ENCODE measurements at places on chromosomes 3 and 15.

GRCh38 chr3:149266736-149267135 lies 45.1 kb upstream of the CP start:
- no peak for DNase-seq

- DNase-seq = no peak
Measured at GRCh38 chr15:44193651-44194322, 1.3 kb downstream of the FRMD5 start.

DNA sequence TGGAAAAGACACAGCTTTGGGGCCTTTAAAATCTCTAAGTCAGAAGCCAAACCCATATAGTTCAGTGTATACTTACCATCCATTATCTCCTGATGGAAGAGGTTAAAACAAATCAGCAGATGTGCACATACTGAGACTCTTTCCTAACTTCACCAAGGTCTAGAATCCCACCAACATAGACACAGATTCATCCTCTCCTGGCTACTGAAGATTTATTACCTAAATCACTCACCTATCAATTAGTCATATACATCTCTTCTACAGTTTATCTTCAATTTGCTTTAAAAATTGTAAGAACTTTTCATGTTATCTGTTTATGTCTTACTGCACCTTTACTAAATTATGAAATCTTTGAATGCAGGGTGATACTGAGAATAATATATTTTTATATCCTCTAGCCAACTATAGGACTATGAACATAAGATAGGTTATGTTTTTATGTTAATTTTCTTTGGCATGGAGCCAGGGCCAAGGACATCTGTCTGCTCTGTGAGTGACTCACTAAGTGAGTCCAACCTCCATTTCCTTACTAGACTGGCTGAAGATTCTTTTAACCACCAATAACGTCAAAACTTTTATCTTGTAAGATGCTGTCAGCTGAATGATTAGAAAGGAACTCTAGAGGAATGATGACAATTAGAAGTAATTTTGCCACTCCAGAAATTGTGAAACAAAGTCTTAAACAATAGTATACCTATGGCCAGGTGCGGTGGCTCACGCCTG lies 397.6 kb downstream of the FOXP1 start:
- DNase-seq = peak; percentile 15

GRCh38 chr15:41848631-41849030 lies 10.0 kb downstream of the PLA2G4B start:
- DNase-seq = no peak

DNA sequence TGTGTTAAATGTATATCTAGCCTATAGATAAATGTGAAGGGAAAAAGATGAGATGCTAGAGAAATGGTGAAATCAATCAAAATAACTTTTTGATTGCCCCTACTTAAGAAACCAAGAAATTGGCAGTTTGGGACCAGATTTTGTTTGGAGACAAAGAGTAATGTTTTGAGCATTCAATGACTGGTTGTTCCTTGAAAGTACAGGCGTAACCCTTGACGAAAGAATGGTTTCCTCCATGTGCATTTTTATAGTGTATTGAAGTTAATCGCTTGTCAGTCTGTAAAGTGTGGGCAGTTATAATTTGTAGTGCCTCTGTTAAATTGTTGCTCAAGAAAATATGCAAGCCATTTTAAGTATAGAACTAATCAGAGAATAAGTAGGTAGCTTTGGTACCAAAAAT lies 1.2 kb downstream of the KIF23 start:
- DNase-seq = no peak

DNA sequence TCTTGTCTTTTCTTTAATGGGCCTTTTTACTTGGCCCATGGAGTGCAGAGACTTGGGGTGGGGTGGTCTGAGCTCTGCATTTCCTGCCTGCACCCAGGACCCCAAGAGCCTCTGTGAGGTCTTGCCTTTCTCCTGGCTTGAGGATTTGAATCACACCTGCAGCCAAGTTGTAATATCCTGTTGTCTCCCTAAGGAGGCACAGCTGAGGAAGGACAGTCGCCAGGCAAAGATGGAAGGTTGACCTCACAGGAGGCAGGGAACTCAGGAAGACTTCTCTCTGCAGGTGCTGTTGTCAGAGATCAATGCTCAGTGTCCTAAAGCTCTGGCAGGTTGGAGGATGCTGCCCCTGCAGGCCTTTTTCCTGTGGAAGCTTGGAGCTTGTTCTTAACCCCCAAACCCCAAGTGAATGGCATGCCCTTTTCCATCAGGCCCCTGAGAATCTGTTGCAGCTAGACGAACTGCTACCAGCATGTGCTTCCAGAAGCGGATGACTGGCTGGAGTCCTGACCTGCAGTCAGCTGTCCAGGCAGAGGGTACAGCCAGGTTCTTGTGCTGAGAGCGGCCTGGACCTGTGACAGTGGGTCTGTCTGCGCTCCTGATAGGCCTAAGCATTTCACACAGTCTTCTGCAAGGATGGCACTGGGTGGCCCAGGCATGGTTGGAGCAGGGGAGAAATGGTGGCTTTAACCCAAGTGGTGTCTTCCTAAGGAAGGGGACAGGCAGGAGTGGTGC lies 120.0 kb downstream of the EEFSEC start:
- no peak for DNase-seq

DNA sequence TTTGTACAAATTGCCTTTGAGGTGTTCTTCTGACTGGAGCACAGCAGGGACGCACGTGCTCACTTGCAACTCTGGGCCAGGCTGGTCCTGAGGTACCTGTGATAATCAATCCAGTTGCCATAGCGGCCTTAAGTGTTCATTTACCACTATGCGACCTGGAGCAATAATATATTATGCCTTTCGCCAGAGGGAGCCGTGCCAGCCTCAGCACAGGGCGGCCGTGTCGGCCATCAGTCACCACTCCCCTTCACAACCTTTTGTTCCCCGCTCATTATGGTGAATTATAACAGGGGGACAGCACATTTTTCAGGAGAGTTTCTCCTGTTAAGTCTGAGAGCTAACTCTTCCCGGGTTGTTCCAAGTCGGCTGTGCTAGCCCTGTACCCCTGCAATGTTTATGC lies 289.7 kb downstream of the RORA start:
- no peak for DNase-seq

- no peak for DNase-seq
Measured at GRCh38 chr3:182305881-182306665, 487.2 kb upstream of the ATP11B start.

GRCh38 chr3:177371888-177372287 lies 174.6 kb upstream of the TBL1XR1 start:
- no peak for DNase-seq

DNA sequence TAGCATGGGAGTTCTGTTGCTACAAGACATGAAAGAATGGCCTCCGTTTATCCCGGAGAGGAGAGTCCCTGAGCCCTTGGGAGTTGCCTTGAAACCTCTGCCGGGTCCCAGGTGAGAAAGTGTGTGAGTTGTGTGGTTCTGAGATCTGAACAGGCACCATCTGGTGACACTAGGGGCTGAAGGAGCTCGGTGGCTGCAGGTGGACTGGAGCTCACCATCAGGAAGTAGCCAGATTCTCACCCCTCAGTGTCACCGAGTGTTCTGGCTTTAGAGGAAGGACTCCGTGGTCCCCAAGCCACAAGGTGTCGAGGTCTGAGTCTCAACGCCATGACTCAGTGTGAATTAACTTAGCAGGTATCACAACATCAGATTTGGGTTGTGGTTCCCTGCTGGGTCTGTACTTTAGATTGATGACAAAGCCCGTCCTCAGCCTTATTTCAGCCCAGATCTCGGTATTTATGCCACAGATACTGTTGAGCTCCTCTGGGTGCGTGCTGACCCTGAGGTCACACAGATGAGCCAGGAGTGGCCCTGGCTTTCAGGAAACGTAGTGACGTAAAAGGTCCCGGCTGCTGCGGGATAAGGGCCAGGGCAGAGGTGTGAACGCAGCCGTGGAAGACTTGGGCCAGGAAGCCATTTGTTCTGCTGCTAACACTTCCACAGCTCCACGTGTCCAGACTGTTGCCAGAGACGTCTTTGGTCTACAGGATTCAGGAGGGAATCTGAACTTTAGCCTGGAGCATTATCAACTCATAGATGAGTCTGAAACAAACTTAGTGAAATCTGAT lies 54.4 kb downstream of the PGPEP1L start:
- no peak for DNase-seq

GRCh38 chr3:38648659-38649499 lies 608 bp downstream of the SCN5A start:
- no peak for DNase-seq

GRCh38 chr3:39531066-39531465 lies 63.6 kb downstream of the MOBP start:
- DNase-seq = no peak

DNA sequence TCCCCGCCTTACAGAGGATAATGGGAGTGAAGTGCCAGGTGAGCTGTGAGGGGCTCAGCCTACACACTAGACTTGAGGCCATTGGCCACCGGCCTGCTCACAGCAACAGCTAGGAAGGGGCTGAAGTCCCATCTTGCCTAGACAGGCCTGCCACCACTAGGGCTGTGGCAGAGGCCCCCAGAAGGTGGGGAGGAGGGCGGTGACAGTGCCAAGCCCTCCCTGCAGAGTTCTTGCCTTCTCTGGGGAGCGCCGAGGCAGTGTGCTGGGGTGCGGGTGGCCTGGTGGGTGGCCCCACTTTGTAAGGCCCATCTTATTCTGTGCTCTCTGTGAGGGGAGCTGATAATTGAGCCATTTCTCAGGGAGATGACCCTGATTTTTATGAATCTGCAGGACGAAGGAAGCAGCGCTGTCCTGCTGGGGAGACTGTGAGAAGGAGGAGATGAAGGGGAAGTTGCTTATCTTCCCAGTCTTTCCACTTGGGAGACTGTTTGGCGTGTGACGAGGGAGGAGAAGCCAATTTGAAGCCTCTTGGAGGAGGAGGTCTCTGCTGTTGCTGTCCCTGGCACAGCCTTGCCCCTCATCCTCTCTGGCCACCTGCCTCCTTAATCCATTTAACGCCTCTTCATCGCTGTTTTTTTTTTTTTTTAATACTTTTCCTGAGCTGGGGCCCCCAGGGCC lies 104.3 kb downstream of the LINGO1 start:
- DNase-seq = no peak

DNA sequence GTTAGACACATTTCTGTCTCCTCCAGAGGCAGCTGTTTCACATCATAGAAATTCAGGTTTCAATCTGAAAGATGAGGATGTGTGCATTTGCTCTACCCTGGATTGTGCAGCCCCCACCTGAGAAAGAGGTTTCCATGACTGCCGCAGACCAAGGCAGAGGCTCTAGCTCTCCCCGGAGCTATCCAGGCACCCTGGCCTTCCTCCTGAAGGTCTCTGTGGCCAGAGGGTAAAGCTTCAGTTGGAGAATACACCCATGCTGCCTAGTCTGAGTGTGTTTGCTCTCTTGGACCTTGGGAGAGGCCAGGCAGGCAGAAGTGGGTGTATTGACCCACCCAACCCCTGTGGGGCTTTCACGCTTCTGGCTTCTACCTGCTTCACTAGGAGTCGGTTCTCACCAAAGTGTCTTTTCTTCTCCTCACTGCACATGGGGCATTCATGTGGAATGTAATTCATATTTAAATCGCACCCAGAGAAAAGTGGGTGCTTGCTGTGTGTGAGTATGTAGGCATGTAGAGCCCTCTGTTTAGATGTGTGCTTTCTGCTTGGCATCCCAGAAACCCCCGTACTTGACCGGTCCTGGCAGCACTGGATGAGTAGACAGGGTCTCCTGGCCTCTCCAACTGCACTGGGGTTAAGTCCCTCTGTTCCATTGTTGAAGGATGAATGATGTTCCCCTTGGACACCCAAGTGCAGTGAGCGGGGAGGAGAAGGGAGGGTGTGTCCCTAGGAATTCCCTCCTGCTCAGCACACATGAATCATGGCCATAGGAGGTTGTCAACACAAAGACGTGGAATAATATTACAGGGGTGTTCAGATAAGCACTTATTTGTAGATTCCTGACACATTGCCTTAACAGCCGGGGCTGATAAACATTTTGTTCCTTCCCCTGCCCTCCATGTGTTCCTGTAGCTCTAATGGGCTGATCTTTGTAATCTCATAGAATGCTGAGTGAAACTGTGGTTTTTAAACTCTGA lies 20.3 kb upstream of the RAB6B start:
- no peak for DNase-seq

- DNase-seq = no peak
Measured at GRCh38 chr3:10770547-10770946, 45.5 kb upstream of the SLC6A11 start.

Measured in stimulated activated CD4-positive, alpha-beta T cell treated with anti-CD3 and anti-CD28 coated beads, Interleukin-1b, Interleukin-23, amount 100 ng/mL, for 1 hour (primary cell).